ENCODE measurements at places on chromosomes 7 and 10.

GRCh38 chr7:4850262-4850795, 11.5 kb downstream of the PAPOLB start:
- no peak for DNase-seq

- no peak for DNase-seq
Observed at GRCh38 chr10:68795886-68796532, 31.3 kb upstream of the STOX1 start.

- peak; percentile 60 for DNase-seq
Observed at GRCh38 chr7:30157204-30157603, 22.4 kb downstream of the MTURN start.

- no peak for DNase-seq
Observed at GRCh38 chr7:29400437-29400836, 163.2 kb upstream of the PRR15 start.

- DNase-seq, result no peak
Observed at GRCh38 chr10:3222068-3222467, 49.5 kb upstream of the PITRM1 start.

DNA sequence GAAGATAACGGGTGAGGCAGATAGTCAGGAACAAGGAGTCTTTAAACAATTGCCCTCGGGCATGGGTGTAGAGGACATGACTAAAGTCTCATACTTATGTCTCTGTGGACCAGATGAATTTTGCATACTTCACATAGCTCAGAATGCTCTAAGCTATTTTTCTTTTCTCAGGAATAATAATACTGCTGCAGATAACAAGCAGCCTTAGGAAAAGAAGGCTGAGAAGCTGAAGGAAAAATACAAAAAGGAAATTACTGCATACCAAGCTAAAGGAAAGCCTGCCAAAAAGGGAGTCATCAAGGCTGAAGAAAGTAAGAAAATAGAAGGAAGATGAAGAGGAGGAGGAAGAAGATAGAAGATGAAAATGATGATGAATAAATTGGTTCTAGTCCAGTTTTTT, 13.4 kb upstream of the ERCC6 start:
- no peak for DNase-seq

DNA sequence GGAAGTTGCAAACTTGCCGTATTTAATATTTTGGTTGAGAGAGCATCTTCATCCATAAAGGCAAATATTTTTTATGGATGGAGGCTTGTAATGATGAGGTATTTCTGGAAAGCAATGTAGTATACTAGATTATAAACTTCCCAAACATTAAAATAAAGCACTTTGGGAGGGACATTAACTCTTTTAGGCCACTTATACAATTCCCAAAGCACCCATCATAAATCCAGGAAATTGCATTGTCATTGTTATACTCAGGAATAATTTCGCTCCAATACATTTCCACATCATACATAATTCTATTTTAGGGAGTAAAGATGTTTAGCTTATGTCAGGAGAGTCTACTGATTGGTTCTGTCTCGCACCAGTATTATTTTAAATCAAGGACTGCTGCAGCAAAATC, 212.7 kb upstream of the MKI67 start:
- DNase-seq, result no peak

DNA sequence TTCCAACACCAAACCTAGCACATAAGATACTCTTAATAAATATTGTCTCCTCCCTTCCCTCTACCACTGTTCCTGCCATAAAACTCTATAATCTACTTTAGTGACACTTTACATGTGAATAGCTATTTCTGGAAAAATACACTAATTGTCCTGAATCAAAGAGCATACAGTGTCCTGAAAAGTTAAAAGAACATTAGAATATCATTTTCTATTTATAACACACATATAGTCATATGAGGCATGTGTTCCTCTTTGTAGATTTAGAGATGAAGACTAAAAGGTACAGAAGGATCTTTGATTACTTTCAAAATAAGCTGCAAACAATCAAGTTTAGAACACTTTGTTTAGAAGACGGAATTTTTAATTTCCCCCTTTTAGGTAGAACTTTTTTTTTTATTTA, 13.6 kb downstream of the NCOA4 start:
- no peak for DNase-seq

GRCh38 chr7:136143271-136143670, 166.1 kb upstream of the MTPN start:
- DNase-seq, result no peak

GRCh38 chr10:129545261-129545660, 78.2 kb downstream of the MGMT start:
- no peak for DNase-seq

- no peak for DNase-seq
Observed at GRCh38 chr10:127245456-127245855, 49.1 kb upstream of the INSYN2A start.

DNA sequence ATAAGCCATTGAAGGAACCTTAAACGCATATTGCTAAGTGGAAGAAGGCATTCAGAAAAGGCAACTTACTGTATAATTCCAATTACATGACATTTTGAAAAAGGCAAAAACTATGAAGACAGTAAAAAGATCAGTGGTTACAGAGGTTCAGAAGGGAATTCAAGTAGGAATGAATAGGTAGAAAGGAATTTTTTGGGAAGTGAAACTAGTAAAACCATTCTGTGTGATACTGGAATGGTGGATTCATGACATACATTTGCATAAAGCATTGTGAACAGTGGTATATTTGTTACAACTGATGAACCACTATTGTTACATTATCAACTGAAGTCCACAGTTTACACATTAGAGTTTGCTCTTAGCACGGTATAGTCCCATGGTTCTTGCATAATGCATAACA, 114.2 kb upstream of the GPR22 start:
- no peak for DNase-seq

DNA sequence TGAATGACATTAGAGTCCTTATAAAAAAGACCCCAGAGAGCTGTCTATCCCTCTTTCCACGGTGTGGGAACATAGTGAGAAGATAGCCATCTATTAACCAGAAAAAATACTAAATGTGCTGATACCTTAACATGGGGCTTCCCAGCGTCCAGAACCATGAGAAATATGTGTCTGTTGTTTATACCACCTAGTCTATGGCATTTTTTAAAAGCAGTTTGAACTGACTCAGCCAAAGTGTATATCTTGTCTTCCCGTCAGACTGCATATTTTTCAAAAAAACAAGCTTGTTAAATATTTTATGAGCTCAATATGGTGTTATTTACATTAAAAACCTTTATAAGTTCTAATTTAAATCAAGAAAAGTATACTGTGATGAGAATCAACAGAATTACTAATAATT, 255.3 kb downstream of the HGF start:
- no peak for DNase-seq

DNA sequence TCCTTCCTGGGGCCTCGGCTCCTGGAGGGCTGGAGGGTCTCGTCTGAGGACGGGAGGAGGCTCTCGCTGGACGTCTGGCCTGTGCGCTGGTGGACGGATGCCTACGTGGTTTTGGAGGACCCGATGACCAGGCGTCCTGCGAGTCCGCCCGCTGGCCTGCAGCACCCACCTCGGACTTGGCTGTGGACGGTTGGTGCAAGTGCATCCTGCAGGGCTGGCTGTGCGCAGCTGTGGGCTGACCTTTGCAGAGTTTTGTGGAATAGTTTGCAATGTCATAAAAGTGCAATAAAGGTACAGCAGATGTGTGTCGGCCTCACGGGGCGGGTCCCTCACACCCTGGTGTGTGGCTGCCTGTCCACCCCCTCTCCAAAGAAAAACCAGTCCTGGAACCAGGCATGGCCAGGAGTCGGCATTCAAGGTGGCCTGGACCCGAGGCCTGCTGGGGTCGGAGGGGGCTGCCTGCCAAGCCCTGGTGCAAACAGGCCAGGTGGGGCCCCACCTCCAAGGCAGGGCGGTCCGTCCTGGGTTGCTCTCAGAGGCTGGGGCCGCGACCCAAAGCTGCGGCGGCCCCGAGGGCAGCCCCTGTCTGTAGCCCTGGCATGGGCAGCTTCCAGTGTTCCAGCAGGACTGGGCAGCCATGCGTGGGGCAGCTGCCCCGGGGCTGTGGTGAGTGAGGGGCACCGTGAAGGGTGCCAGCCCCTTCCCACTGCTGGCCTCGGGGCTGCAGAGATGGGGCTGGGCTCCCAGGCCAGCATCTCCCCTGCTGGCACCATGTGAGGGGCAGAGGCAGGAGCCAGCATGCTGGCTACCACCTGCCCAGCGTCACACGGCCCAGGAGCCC, 29.3 kb upstream of the FOXL3 start:
- DNase-seq, result no peak

- DNase-seq, result peak; percentile 35
Observed at GRCh38 chr7:83162402-83163256, at the start of gene PCLO. PCLO (minus strand) TSS chr7:83162884; CDS start chr7:83162592, 292 bp downstream.

DNA sequence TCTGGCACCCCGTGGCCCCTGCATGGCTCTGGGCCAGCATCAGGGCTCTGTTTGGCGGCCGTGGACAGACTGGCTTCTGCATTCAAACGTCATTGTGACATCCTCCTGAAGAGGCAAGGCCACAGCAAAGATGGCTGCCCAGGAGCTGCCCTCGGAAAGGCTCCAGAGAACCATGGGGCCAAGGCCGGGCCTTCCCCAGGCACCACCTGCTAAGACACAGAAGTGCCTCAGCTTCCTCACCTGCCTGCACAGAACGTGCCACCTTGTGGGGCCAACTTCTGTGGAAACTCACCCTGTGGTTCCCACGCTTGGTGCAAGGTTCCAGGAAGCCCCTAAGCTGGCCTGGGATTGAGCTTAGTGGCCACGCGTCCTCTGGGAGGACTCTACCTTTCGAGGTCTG, 396.9 kb downstream of the PTPRN2 start:
- DNase-seq, result no peak

DNA sequence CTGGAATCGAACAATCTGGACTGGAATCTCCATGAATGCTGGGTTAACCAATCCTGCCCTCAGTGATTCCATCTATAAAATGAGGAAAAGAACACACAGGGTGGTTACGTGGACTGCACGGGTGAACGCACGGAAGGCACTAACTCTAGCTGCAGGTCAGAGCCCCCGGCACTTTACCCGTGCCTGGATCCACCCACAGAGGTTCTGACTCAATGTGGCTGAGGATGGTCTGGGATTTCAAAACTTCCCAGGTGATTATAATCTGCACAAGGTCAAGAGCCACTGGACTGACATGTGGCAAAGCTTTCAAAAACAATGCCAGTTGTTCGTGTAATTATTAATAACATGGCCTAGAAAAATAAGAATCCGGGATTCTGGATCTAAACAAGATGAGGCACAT, 29.2 kb downstream of the KIAA1549 start:
- DNase-seq, result no peak

DNA sequence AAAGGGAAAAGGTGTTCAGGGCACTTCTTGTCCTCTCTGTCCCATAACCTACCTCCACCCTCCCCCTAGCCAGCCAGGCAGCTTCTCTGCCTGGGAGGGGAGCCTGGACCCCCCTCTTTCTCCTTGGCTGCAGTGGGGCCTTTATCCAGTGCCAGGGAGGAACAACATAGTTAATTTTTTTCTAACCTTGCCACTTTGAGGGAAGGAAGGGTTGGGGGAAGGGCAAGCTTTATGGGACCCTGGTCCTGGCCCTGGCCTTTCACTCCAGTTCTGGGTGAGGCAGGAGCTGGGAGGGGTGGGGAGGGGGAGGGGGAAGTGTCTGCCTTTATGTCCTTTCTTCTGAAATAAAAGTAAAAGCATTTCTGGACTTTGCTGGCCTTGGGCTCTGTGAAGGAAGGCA, 4.5 kb downstream of the VGF start:
- no peak for DNase-seq

GRCh38 chr7:50826371-50827172, 43.9 kb upstream of the GRB10 start:
- no peak for DNase-seq

DNA sequence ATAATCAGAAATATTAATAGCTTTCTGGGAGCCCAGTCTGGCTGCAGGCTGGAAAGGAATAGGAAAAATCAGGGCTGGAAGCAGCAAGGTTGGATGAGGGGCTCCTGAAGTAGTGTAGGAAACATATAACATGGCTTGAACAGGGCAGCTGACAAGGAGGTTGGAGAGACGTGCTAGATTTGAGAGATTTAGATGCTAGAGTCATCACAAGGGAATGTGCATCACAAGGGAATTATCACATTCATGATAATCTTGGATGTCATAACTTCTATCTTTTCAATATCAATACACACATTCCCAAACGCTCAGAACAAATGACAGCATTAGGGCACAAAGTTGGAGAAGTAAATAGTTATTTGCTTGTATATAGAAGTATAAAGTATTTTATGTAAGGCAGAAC, 120.9 kb upstream of the EGFR start:
- DNase-seq, result no peak

DNA sequence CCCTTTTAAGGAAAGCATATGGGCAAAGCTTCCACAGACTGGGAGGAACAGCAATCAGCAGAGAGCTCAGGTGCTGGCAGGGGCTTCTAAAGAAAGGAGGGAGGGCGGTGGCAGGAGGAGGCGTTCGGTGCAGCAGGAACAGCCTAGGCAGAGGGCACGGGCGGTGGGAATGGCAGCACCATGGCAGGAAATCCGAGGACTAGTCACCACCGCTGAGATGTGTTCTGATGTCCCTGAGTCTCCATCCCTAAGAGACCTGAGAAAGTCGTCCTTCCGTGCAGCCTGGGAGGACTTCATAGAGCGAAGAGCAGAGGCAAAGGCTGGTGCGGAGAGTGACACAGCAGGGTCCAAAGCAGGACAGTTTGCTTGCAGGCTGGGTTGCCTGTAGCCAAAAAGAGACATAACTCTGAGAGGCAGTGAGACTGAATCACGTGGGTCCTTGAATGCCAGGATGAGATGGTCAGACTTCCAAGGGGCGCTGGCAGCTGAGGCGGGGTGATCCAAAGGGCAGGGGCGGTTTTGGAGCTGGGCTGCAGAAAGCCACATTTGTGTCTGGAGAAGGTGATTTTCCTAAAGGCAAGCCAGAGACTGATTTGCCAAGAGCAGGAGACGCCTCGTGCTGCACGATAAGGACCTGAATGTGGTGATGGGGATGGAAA, 35.8 kb upstream of the GRID1 start:
- no peak for DNase-seq

DNA sequence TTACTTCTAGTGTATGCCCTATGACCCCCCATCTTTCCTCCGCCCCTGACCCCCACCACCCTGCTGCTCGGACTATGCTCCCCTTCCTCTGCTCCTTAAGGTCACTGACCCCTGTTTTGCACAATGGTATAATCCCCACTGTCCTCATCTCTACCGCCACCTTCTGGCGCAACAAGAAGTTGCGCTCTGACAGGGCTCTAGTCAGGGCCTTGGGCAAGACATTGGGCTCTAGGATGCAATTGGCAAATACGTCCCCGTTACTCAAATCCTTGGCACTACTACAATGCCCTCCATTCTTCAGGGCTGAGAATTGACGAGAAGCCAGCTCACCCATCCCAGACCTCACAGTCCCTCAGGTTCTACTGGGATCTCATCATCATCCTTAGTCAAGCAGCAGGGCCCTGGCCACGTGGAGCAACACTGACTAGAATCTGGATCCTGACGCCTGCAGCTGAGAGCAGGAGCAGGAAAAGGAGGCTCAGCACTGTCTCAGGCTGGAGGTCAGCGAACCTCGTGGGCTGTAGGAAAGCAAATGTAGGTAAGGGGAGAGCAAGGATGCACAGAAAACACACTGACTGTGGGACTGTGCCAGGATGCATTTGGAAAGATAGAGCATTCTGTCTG, 10.6 kb downstream of the LRIT2 start:
- peak; percentile 50 for DNase-seq

- no peak for DNase-seq
Observed at GRCh38 chr10:17085011-17085725, 44.4 kb downstream of the CUBN start.

Measured in CD8-positive, alpha-beta T cell (primary cell).